T-cell (primary cell): ENCODE measurements at places on chromosomes 16 and 17.

DNA sequence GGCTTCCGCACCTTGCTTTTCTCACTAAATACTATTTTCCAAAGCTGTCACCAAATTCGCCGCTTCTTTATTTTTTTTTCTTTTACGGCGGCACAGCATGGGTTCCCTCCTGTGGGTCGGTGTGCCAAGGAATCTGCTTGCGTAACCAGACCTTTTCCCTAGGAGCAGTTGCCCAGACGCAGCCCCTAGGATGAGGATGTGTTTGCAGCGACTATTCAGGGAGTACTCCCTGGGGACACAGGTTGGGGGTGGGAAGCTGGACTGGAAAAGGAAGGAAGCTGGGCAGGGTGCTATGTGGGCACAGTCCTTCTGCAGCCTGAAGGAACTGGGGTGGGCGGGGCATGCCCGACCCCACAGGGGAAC is 49.0 kb upstream of the ZCCHC14 start:
- DNase-seq = no peak

GRCh38 chr17:73956595-73957465 is 246.6 kb upstream of the RPL38 start:
- peak; percentile 54 for DNase-seq

GRCh38 chr17:14202388-14203166 is 34.1 kb downstream of the CDRT15 start:
- no peak for DNase-seq

DNA sequence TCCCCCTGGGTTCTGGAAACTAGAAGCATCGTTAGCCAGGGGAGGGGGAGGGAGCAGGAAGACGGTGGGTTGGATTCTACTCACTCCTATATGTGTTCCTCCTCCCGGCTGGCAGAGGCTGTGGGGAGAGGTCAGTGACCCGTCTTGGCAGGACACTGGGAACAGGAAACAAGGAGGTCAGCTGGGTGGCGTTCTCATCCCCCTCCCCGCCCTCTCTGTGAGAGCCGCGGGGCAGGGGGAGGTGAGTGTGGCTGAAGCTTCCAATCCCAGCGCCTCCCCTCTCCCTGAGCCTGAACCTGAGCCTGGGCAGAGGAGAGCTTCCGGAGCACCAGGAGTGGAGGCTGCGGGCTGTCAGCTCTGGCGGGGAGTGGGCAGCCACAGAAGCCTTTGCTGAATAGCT is 12.5 kb downstream of the GPRC5C start:
- DNase-seq = no peak

DNA sequence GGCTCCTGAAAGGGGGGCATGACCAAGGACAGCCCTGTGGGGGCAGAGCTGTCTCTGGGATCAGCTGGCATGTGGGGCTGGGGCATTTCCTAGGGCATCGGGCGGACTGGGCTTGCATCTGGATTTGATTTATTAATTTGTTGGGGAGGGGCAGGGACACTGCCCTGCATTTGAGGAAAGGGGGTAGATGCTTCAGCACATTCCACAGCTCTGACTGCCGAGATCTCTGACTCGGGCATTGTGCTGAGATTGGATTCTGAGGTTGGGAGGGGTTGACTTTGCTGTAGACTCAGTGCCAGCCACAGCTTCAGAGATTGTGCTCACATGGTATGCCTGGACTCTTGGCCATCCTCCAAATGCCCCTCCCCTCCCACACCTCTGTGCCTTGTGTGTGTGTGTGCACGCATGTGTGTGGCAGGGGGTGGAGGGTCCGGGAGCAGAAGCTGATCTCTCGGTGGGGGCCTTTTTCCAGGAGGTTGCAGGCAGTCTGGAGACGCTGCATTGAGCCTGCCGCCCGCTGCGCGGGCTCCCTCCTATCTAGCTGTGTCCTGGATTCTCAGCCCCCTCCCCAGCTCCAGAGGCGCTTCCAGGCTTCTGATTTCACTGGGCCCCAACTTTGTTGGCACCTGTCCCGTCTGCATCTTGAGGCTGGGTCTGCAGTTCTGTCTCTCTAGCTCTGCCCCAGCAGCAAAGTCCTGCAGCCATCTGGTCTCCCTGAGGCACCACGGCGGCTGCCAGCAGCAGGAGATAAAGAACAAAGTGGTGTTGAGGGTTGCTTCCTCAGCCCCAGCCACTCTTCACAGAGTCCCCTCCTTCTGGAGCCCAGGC is 14.9 kb downstream of the IGFBP4 start:
- no peak for DNase-seq

DNA sequence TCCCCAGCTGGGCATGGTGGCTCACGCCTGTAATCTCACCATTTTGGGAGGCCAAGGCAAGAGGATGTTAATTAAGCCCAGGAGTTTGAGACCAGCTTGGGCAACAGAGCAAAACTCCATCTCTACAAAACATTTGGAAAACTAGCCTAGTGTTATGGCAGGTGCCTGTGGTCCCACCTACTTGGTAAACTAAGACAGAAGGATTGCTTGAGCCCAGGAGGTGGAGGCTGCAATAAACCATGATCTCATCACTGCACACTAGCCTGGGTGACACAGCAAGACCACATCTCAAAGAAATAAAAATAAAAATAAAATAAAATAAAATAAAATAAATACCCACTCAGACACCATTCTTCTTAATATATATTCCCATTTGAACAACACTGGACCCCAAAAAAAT is 32.0 kb downstream of the EMP2 start:
- no peak for DNase-seq

DNA sequence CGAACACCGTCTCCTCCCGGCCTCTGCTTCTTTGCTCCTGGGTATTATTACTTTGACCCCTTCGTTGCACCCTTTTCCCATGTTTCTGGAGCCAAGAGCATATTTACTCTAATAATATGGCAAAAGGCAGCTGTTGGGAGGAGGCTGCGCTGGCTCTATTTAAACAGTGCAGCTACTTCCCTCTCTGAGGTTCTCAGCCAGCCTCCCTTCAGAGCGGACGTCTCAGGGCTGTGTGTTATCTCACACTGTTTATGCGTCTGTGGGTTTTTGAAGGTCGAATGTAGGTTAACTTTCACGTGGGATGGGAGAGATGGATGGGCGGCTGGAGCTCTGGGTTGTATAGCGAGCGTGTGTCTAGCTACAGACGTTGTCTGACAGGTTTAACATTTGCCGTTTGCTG is 45.3 kb downstream of the COX4I1 start:
- DNase-seq = no peak

GRCh38 chr17:82065638-82066303 is at the start of gene DUS1L:
Gene DUS1L, minus strand, starts transcription at chr17:82065804. Its CDS starts 745 bp downstream, at chr17:82065059.
- DNase-seq = peak; percentile 35
